ENCODE measurements at places on chromosomes 5 and 9.

- no peak for DNase-seq
These were observed 68.5 kb downstream of the OTULIN start for GRCh38 chr5:14732991-14733390.

- DNase-seq = peak; percentile 33
These were observed 155.0 kb upstream of the CLINT1 start for GRCh38 chr5:158013939-158014338.

DNA sequence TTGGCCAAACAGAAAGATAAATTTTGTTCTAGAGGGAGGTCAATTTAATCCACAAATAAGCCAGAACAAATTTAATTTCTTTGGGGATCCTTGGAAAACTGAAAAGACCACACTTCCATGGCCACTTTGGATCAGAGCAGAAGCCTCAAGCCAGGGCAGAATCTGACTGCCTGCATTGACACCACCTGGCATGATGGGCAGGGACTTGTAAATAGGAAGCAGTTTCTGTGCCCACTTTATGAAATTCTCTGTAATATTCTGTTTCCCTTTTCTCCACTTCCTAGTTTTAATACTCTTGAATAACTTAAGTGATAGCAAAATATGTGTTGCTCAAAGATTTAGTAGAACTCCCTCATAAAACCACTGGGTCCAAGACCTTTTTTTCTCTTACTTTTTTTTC is 6.7 kb upstream of the TMEM252 start:
- DNase-seq = no peak

- no peak for DNase-seq
These were observed 2.2 kb downstream of the PRDM12 start for GRCh38 chr9:130666393-130667119.

DNA sequence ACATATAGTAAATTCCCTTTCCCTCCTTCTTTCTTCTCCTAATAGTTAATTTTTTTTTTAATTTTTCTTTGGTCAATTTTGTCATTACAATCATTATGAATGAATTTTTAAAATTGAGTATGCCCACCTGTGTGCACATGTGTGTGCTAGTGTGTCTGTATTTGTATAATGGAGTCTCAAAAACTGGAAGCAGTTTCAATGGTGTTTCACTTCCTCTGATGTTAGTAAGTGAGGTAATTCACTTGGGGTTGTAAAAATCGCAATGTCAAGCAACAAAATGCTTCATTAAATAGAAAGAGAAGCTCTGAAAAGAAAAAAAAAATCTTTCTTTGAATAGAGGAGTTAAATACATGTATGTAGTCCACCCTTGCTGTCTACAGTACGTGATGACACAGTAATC is 1467.6 kb upstream of the NUDT12 start:
- no peak for DNase-seq

DNA sequence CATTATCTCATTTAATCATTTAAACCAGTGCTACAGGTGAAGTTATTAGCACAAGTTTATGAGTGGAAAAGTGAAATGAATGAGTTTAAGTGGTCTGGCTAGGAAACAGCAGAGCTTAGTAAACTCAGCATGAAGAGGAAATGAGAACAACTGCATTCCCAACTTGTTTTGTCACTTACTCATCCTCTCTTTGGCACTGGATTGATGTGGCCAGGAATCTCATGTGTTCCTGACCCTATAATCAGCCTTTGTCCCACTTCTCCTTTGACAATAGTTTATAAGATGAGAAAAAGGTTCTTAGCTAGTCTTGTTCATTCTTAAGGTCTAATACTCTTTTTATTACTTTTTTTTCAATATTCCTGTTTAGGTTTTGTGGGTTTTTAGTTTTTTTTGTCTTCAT is 559.2 kb upstream of the TLE4 start:
- DNase-seq = peak; percentile 20

GRCh38 chr9:71487061-71487460 is 281.3 kb downstream of the CEMIP2 start:
- DNase-seq = no peak

GRCh38 chr5:59591162-59591561 is 302.4 kb downstream of the PDE4D start:
- peak; percentile 11 for DNase-seq

GRCh38 chr5:139690064-139690802 is 42.1 kb downstream of the CXXC5 start:
- peak; percentile 67 for DNase-seq

DNA sequence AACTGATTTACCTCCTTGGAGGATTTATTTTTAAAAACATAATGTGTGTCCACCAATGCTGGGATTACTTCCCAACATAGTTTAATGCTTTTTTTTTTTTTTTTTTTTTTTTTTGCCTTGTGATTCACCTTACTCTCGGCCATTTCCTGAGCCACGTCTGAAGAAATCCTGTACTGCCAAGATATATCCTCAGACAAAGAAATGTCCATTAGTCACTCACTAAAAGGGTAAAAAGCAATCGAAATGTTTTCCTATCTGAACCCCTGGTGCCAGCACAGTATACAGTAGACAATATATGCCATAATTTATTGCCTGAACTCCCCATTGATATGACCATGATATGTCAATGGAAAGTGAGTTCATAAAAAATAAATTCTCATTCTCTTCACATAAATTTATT is 344.1 kb downstream of the BNC2 start:
- peak; percentile 26 for DNase-seq

DNA sequence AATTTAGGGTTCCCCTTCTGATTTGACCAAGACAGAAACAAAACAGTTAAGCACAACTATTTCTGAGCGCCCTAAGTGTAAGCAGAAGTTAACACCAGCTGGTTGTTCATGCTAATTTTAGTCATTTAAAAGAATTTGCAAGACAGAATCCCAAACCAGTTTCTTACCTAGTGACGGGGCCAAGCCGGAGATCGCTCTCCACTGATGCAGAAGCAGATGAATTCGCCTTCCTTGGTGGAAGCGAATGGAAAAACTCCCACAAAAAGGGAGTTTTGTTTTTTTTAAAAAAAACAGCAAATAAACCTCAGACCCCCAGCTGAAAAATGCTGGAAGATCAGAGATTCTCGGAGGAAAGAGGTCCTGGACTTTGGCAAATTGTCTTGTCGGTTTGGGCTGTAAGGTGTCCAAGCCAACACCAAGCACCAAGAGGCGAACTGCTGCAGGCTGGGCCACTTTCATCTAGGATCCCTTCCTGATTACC is 47.4 kb upstream of the GLDC start:
- DNase-seq = no peak

DNA sequence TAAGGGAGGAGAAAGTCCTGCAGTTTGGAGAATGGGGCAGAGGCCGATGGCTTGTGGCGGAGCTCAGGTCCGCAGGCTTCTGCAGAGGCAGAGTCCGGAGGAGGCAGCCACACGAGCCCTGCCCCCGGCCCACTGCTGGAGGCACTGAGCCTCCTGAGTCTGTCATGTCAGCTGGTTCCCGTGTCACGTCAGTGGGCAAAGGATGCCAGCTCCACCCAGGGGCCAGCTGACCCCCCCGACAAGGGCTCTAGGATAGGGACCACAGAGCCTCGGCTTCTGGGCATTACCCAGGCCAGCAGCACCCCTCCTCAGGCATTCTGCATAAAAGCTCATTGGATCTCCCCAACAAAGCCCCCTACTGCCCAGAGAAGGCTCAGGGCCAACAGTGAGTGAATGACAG is 8.5 kb downstream of the SH3PXD2B start:
- DNase-seq = no peak

DNA sequence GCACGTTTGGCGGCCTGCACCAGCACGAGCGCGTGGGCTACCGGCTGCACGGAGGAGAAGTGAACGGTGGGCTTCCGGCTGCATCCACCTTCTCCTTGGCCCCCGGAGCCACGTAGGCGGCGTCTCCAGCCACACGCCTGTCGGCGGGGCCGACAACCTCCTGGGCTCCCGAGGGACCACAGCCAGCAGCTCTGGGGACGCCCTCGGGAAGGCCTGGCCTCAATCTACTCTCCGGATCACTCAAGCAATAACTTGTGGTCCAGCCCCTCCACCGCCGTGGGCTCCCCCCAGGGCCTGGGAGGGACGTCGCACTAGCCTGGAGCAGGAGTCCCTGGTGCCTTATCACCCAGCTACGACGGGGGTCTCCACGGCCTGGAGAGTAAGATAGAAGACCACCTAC is 73.7 kb downstream of the INSL6 start:
- no peak for DNase-seq

GRCh38 chr5:101687349-101687985 is 608.6 kb downstream of the SLCO4C1 start:
- DNase-seq = no peak

- no peak for DNase-seq
These were observed 77.0 kb upstream of the LRRTM2 start for GRCh38 chr5:138951986-138952735.

DNA sequence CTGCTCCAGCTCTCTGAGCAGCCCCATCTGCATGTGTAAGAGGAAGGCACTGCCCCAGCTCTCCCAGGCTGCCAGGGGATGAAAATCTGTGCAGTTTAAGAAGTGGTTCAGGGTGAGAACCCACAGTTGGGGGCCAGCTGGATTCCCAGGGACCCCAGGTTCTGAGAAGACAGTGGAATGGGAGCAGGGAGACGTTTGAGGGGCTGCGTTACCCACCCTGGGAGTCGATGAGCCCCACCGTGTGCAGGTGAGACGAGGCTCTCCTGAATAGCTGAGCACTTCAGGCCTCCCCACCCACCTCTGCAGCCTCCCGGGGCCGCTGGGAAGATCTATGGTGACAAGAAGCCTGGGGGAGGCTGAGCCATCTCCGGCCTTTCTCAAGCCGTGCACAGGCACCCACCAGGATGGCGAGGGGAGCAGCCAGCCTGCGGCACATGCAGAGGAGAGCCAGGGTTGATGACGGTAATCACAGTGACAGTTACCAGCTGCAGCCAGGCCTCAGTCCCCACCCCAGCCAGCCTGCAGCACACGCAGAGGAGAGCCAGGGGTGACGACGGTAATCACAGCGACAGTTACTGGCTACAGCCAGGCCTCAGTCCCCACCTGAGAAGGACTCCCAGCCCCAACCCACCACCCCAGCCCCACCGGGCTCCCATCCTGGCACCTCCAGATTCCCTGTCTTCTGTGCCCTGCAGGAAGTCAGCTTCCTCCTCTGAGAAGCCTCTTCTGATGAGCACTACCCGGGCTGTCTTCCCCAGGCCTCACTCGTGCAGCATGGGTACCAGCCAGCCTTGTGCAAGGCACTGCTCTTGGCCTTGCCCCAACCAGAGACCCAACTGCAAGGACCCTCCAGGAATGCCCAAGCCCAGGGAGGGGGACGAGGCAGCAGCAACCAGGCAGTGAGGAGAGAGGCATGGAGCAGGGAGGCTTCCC is 150.8 kb upstream of the PPP1R26 start:
- no peak for DNase-seq

DNA sequence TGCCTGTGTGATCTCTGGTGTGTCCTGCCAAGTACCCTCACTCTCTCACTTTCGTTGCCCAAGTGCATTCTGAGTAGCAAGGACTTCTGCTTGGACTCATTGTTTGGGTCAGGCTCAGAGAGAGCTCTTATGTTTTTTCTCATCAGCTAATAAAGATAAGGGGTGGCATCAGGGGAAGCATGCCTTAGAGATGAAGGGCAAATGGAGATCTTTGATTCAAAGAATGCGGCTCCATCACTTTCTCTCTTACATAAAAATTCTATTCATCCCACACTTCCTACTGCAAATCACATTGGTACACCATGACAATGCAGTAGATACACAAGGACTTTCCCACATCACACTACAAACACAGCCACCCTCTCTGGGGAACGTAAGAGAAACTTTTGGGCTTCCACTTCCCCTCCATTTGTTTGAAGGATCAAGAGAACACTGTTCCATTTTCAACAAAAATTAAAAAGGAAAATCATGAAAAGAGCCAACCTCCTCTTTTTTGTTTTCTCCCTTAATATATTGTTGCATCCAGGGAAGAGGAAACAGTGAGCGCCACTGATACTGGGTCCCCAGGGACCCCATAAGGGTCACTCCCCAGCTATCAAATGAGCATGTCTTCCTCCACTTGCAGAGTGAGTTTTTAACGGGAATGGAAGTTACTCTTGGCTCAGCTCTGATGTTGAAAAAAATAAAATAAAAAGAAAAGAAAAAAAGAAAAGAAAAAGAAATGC is 73.0 kb downstream of the ZNF366 start:
- no peak for DNase-seq

- DNase-seq = peak; percentile 40
These were observed 175.8 kb upstream of the CHD1 start for GRCh38 chr5:99104538-99105132.

- DNase-seq = no peak
These were observed 1854.9 kb downstream of the MAT2B start for GRCh38 chr5:165360366-165360765.

- no peak for DNase-seq
These were observed 70.8 kb downstream of the RAB24 start for GRCh38 chr5:177232761-177233160.

DNA sequence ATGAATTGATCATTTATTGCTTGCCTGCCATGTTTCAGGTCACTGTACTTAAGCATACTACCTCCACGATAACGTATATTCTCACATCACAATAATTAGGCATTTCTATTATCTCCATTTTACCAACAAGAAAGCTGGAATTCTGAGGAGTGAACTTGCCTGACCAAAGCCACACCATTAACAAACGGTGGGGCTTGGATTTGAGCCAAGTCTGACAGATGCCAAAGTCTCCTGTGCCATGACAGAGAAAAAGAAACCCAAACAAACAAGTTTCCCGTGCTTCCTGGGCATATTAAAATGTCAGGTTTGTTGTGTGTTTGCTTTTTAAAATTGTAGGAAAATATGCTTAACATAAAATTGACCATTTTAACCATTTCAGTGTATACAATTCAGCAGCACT is 40.8 kb upstream of the KCNV2 start:
- no peak for DNase-seq

GRCh38 chr9:37206121-37206620 is 85.8 kb downstream of the ZCCHC7 start:
- DNase-seq = no peak

GRCh38 chr5:14664270-14665100 is at the start of gene OTULIN:
OTULIN (plus strand) TSS chr5:14664718; CDS start chr5:14664826, 108 bp downstream.
- peak; percentile 96 for DNase-seq

DNA sequence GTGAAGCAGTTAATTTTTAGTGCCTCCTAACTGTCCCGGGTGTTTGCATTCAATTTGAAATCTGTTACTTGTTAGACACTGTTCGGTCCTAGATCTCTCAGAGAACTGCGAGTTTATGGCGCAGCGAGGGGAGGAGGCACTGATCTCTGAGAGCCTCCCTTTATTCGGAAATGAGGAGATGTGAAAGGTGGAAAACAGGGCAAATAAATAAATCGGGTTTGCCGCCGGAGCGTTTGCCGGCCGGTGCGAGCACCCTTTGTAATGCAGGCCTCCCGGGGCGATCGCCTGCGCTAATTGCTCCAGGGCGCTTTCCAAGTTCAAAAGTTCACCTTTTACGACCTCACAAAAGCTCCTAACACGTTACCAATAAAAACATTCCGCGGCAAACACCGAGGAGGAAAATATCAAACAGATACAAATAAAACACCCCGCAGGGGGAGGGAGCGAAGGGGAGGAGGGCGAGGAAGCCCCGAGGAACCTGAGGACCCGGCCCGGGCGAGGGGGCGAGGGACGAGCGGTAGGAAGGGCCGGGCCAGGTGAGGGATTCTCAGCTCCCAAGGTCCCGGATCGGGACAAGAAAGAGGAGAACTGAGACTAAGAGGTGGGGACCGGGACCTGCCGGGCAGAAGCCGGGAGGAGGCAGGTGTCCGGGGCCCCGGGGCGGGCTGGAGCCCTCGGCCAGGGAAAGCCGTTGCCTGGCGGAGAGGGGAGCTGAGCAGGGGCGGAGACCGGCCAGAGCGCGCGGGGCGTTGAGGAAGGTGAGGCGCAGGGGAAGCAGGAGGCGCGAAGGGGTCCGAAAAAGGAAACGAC is 1.4 kb downstream of the NR6A1 start:
- DNase-seq = peak; percentile 65

All from RWPE1 (cell line).